ENCODE measurements at places on chromosomes 3 and 15.
A peak's percentile ranks its signal among the peaks of the same experiment; 100 is the strongest.

DNA sequence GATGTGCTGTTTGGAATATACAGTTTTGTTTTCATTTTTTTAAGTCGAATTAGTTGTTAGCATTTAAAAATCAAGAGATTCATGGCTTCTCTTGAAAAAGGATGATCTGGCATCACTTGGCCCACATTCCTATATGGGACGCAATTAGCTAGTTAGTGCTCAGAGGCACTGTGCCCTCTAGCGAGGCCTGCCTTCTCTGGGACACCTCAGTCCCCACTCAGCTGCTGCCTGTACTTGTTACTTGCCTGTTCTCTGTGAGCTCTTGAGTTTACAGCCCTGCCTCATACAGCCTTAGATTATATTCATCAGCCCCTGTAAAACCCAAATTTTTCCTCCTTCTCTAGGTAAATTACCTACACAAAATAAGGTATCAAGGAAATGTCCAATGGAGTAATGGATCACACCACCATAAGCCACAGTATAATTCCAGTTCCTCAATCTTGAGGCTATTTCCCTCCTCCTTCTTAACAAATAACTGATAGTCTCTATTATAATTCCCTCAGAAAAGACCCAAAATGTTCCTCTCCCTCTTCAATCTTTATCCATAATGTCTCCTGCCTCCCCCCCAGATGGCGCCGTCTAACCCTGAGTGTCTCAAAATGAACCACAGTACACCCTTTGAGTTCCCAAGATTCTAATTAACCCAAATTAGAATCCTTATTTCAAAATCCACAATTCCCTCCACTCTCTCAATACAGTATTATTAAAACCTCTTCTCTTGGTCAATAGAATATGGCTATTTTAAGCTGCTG lies 2.7 kb downstream of the ZMAT3 start:
- DNase-seq: peak; percentile 1

GRCh38 chr3:160106905-160107861 lies 118.0 kb upstream of the C3orf80 start:
- DNase-seq: no peak

DNA sequence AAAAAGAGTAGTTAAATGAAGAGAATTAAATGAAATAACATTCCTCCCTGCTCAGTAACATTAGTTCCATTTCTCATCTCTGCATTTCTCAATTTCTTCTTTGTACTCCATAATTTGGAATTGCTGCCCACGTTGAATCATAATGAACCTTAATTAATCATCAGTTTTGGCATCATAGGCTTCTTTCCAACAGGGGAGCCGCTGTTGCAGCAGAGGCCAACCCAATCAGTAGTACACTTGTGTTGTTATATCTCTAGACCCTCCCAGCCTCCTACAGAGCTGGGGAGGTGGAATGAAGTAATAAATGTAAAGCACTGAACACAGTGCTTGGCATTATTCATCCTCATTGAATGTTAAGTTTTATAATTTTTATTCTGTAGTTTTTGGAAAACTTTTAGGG lies 240.7 kb downstream of the CHST2 start:
- DNase-seq: no peak

DNA sequence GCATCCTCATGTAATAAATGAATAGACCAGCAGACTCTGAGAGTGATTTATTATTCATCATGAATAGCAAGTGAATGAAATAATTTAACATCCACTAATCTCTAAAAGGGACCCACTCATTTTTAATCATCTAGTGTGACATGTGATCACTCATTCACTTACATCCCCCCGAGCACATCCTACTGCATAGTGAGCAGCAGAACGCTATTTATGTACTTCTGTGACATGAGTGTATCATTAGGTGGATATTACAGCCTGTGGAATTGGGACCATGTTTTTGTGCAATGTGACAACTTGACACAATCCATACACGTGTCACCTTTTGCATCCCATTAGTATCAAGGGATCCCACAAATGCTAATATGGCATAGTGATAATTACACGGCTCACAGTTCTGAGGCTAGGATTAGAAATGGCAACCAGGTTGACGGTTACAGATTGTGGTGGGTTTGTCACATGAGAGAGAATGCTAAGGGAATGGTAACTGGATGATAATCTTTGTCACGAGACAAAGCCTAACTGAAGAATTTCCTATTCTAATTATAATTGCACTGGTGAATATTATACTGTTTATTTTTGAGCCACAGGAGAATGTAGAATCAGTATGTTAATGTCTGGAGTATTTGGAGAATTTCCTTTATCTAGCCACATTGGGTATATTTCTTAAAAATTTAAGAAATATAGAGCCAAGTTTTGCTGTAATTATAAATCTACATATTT lies 595.2 kb upstream of the TBL1XR1 start:
- DNase-seq: no peak

DNA sequence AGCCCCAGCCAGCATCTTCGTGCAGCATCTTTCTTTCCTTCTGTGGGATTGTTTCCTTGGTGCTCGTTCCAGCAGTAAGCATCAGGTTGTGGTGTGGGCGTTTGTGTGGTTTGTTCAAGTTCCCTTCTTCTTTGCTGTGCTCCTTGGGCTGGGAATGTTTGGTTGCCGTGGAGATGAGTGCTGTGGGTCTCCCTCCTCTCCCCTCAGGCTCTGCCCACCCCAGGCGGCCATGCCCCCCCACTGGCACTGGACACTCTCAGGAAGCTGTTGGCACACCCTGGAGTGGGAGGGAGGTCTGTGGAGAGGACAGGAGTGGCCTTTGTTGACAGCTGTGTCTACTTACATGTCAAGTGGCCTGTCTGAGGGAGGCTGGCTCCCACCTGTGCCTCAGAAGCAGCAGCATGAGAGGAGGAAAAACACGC lies 46.5 kb upstream of the SACM1L start:
- DNase-seq: no peak

All from stimulated activated CD8-positive, alpha-beta memory T cell treated with anti-CD3 and anti-CD28 coated beads, Interleukin-4, amount 100 ng/mL, for 1 hour (primary cell).